ENCODE measurements at places on chromosomes 4 and X.

GRCh38 chr4:8818063-8818881, 53.4 kb downstream of the HMX1 start:
- no peak for DNase-seq

- DNase-seq = no peak
These were observed 15.1 kb upstream of the CAMK2D start for GRCh38 chr4:113776679-113777078.

- no peak for DNase-seq
These were observed 4.0 kb downstream of the PRPS1 start for GRCh38 chrX:107632346-107632745.

DNA sequence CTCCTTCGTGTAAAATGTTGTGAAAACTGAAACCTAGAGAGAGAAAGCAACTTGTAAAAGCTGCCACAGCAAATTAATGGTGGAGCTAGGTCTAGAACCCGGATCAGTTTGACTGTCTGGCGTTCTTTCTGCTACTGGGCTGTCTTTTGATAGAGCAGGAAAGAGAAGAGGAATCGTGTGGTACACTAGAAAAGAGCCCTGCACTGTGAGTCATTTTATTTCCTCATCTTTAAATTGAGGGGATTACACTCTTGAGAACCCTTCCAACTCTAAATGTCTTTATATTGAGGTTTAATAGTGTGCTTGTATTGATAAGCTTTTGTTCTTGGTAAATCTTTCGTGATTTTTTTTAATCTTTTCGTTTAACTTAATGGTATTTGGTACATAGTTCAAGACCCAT, 4.3 kb downstream of the WDR44 start:
- DNase-seq = no peak

DNA sequence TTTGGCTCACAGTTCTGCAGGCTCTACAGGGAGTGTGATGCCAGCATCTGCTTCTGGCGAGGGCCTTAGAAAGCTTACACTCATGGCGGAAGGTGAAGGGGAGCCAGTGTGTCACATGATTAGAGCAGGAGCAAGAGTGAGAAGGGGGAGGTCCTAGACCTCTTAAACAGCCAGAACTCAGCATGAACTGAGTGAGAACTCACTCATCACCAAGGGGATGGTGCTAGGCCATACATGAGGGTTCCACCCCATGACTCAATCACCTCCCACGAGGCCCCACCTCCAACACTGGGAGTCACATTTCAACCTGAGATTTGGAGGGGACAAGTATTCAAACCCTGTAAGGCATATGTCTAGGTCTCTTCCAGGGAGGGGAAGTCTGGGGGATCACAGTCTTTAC, 33.4 kb downstream of the SPRY1 start:
- DNase-seq = no peak

GRCh38 chr4:159455675-159456237, 352.9 kb downstream of the RAPGEF2 start:
- DNase-seq = peak; percentile 38

- no peak for DNase-seq
These were observed 140.0 kb downstream of the POLA1 start for GRCh38 chrX:24833695-24834094.

DNA sequence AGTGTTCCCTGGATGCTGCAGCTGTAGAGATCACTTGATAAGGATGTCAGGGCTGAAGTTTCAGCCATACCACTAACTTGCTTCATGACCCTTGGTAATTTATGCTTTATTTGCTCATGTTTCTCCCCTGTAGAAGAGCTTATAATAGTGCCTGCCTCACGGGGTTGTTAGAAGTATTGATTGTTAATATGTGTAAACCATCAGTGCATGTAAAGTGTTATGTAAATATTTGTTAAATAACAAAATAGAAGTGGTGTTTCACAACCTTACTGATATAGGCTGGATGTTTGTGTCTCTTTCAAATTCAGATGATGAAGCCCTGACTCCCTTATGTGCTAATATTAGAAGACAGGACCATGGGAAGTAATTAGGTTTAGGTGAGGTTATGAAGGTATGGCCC, 1.5 kb upstream of the CXCL2 start:
- no peak for DNase-seq

- DNase-seq = no peak
These were observed 175.5 kb downstream of the MAPK10 start for GRCh38 chr4:86184216-86184900.

- peak; percentile 69 for DNase-seq
These were observed 4.8 kb downstream of the SLC49A3 start for GRCh38 chr4:683982-684622.
